ENCODE measurements at places on chromosomes 6 and 20. TPM values are rescaled to one million over a fixed set of nuclear protein-coding genes. Genes with fewer than 3 reads are reported as not detected.

Gene RAMACL
- 0.27 TPM for total RNA-seq

DNA sequence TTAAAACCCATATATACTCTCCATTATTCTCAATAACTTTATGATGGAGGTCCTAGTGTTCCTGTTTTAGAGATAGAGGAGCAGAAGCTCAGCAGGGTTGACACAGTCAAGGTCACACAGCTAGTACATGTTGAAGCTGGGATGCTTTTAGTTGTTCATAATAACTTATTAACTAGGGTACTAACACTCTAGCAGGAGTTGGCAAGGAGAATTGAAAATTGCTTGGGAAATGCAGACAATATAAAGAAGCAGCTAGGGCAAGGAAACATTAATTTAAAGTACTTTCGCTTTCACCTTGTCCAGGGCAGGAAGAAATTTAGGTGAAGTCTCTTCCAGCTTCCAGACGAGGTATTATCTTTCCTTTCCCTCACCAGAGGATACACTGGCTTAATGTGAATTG is 133.7 kb downstream of the RCAN2 start:
- ATAC-seq, result no peak

Gene IRAK1BP1
- 3.1 TPM for total RNA-seq

- no peak for ATAC-seq
Measured at GRCh38 chr6:136086686-136087085, 163.4 kb downstream of the MTFR2 start.

GRCh38 chr6:53335224-53335994 is 13.3 kb downstream of the ELOVL5 start:
- no peak for ATAC-seq

Gene GRM1
- not detected for total RNA-seq

GRCh38 chr6:141452354-141452686 is 680.4 kb upstream of the GJE1 start:
- no peak for ATAC-seq

GRCh38 chr6:31190488-31190887 is 20.0 kb upstream of the POU5F1 start:
- ATAC-seq, result no peak

DNA sequence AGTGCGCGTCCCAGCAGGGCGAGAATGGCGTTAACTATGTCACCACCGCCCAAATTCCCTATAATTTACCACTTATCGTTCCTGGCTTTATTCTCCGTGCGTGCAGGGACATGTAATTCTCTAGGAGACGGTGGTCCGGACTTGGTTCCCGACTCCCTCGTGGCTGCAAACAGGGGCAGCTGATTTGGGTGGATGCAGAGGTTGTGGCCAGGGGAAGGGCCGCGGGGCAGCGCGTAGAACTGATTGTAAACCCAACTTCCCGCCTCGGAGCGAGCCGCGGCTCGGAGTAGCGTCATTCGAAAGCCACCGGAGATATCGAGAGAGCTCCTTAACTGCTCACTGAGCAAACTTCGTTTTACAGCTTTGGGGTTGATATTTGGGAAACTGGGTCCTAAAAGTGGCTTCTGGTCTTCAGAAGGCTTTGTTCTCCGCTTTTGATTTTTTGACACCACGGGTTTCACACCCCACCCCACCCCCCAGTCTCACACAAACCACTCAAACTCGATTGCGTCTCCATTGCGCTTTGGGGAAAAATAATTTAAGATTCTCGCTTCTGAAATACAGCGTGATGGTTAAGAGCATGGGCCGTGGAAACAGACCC is 17.5 kb upstream of the ZSCAN9 start:
- no peak for ATAC-seq

Gene C20orf144
- not detected for total RNA-seq

DNA sequence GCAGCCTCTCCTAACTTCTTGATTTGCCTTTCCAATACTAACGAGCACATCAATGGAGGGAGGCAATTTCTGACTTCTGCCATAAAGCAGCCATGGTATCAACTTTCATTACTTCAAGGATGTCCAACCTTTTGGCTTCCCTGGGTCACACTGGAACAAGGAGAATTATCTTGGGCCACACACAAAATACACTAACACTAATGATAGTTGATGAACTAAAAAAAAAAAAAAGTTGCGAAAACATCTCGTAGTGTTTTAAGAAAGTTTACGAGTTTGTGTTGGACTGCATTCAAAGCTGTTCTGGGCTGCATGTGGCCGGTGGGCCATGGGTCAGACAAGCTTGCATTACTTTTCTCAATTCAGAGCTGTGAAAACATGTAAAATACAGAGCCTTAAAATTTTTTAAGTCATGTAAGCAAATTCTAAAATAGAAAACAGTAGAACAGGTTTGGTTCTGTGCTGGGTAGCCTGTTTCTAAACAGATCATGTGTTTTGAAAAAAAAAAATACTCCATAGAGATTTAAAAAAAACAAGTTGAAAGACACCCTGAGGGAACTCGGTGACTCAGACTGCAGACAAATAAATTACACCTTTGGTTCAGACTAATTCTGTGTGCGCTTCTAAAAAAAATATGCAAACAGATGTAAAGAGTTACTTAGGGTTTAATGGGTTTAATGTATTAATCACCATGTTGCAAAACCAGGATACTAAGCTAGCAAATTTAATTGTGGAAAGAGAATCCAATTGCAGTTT is 43.6 kb upstream of the SLC22A23 start:
- no peak for ATAC-seq

- no peak for ATAC-seq
Measured at GRCh38 chr20:671252-672030, 4.2 kb downstream of the SCRT2 start.

Gene KIAA1755
- 14.7 TPM for total RNA-seq

- ATAC-seq, result no peak
Measured at GRCh38 chr6:15615802-15616201, 47.0 kb downstream of the DTNBP1 start.

DNA sequence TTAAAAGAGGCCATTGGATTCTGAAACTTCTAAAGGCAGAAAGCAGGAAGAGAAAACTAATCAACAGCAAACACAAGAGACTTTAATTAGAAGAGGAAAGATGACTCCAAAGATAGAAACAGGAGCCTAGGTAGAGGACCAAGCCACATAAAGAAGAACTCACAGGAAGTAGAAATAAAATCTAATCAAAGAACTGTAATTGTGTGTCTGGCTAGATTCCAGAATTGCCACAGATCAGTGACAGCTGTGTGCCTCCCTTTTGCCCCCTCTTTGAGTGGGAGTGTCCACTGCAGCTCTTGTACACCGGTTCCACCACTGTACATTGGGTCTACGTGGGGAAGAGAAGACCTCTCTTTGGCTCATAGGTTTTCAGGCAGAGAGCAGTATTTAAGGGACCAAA is 22.3 kb upstream of the THEMIS start:
- ATAC-seq, result no peak

DNA sequence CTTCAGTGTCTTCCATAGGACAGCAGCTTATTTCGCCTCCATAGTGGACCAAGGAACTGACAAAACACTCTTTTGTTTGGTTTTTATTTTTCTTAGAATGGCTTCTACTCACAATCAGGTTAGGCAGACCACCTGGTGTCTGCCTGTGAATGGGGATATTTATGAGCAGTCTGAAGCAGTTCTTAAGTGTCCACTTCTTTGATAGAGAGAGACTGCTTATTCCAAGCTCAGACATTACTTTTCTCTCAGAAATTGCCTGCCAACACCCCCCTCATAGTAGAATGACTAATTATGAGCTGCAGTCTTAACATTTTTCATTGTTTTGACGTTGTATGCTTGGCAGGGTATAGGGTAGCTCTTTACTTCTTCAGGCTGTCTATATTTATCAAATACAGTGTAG is 174.7 kb downstream of the ZFAND3 start:
- ATAC-seq, result no peak

- peak; percentile 54 for ATAC-seq
Measured at GRCh38 chr6:155883741-155884140, 428.1 kb upstream of the NOX3 start.

Gene PSORS1C2
- not detected for total RNA-seq

- no peak for ATAC-seq
Measured at GRCh38 chr6:90490030-90490716, 96.7 kb downstream of the MAP3K7 start.

Gene RAB32
- 29.0 TPM for total RNA-seq

Gene DPPA5
- not detected for total RNA-seq

DNA sequence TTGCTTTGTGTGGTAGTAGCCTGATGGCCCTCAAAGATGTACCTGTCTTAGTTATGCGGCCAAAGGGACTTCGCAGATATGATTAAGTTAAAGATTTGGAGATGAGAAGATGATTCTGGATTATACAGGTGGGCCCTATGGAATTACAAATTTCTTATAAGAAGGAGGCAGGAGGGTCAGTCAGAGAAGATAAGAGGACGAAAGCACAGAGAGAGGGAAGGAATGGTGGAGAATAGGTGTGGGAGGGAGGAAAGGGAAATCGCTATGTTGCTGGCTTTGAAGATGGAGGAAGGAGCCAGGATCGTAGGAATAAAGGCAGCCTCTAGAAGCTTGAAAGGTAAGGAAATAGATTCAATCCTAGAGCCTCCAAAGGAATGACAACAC is 1.2 kb upstream of the TSPYL1 start:
- ATAC-seq, result no peak
